8988T (cell line): ENCODE measurements at places on chromosomes 3 and 15.
A peak's percentile ranks its signal among the peaks of the same experiment; 100 is the strongest.

- no peak for DNase-seq
Measured at GRCh38 chr3:11530153-11530721, 113.5 kb downstream of the VGLL4 start.

GRCh38 chr3:81998139-81998755 is 236.8 kb upstream of the GBE1 start:
- no peak for DNase-seq

- no peak for DNase-seq
Measured at GRCh38 chr3:79976466-79976865, 208.7 kb upstream of the ROBO1 start.

GRCh38 chr15:56176996-56177395 is 66.7 kb downstream of the RFX7 start:
- no peak for DNase-seq

DNA sequence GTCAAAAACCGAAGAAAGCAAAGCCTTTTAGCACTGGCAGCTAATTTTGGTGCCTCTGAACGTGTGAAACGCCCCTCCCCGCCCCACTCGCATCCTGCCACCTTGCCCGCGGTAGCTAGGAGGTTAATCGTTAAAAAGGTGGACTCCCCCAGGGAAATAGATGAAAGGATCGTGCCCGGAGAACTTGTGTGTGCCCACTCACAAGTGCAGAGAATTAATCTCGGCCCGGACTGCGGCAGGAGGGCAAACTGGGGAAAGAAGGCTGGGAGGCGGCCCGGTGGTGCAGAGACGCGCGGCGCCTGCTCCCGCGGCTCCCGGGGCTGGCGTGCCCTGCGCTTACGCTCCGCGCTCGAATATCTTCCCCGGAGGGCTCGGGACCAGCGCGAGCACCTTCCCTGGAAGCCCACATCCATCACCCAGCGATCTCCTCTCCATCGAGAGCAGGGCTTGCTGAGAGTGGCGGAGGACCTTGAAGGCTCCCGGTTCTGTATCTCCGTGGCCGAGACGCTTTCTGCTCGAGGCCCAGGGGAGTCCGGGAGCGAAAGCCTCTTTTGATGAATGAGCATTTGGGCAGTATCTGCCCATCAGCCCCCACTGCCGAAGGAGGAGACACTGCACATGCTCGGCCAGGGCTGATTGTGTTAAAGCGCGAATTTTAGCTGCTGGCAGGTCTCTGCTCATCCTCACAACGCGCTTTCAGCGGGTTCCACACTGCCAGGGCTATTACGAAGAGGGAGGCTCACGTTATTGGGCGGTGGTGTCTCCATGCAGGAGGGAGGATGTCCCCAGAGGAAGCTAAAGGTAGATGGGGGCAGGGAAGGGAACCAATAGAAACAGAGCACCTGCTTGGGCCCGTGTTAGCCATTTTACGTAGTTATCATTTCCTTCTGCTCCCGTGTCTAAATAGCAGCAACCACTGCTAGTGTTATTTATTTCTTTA is 1.3 kb upstream of the SPTSSB start:
- peak; percentile 28 for DNase-seq
